ENCODE measurements at places on chromosomes 5 and 9. TPM values are rescaled to one million over a fixed set of nuclear protein-coding genes. Genes with fewer than 3 reads are reported as not detected.

- DNase-seq = no peak
These were observed 20.1 kb upstream of the ZNF622 start for GRCh38 chr5:16485656-16486055.

DNA sequence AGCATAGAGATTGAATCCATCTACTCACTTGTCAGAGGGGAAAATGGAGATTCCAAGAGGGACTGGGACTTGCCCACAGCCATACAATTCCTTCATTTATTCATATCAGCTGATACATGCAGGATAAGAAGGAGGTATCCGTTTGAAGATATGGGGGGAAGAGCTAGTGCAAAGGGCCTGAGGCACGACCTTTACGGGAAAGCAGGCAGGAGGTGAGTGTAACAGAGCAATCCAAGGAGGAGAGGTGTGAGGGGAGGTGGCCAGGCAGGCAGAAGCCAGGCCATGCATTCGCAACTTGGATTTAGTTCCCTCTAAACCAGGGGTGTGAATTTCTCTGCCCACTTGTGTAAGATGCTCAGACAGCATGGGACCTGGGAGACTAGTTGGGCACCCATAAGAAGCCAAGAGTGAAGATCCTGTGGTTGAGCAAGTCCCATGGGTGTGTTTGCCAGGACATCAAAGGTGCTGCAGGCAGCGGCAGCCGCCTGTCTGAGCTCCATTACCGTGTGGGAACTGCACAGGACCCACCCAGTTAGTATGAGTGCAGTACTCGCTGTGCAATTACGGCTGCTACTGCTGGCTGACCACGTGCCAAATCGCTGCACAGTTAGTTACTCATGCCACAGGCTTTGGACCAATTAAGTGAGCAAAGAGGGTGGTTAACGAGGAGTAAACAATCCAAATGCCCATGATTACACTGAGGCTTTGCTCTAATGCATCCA is 31.4 kb upstream of the FAT2 start:
- no peak for DNase-seq

DNA sequence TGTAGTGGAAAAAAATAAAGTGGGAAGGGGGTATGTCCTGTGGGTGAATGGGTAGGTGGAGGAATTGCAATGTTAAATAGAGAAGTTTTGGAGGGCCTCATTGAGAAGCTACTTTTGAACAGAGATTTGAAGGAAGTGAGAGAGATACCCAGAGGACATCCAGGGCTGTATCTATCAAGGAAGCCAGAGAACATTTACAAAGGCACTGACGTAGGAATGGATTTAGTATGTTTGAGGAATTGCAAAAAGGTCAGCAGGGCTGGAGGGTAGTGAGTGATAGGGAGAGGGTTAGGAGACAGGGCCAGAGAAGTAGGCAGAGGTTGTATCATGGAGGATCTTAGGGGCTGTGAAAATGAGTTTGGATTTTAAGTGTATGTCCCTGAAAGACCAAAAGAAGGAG is 13.9 kb downstream of the PTTG1 start:
- DNase-seq = no peak

The BNC2 gene
- 16.8 TPM for total RNA-seq

The STING1 gene
- total RNA-seq = 89.4 TPM

Measured in pulmonary artery endothelial cell (primary cell).